Caco-2 (cell line): ENCODE measurements at places on chromosomes 11 and 22. TPM values are rescaled to one million over a fixed set of nuclear protein-coding genes. Genes with fewer than 3 reads are reported as not detected.

FAM180B gene
- total RNA-seq: not detected in 2 replicates

DNA sequence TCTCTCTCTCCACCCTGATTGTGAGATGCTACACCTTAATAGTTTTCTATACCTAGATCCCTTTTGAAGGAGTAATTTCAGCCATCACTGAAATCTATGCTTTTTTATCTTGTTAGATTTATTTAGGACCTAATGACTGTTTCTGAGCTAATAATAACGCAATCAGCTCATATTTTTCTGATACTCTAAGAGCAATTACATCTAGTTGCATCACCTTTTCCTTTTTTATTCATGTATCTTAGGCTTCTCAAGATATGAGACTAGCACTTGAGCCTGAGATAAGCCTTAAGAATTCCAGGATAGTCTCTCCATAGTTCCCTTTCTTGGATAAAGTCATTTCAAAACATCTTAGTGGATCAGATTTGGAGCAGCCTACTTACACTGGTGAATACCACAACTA, 25.1 kb upstream of the CAVIN3 start:
- no peaks in the 10 kb centered on the region for H3K36me3 ChIP-seq
- H3K27me3 ChIP-seq: no peaks in the 10 kb centered on the region
- H3K4me1 ChIP-seq: no peaks in the 10 kb centered on the region
- H3K27ac ChIP-seq: no peak overlapping the region
- H3K4me3 ChIP-seq: no peak overlapping the region

DNA sequence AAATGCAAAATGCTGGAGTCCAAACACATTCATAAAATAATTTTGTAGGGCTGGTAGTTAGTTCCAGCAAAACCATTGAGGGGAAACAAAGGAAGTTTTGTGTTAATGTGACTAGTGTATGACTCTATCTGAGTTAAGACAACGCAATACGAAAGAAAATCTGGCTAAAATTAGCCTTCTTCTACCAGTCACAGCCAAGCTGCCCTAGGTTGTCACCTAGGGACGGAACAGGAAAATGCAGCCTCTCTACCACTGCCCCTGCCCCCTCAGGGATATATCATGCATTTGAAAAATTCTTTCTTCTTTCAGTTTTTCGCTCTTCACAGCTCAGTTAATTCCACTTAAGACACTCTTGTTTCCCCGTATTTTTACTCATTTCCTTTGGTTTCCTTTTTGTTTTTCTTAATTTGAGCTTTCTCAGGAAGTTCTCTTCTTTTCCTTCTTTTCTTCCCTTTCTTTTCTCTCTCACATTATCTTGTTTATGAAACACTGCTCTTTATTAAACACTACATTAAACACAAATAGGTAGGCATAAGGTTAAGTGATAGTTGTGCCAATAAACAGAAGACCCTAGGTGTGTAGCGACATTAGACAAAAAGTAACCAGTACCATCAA, 30.6 kb downstream of the KIRREL3 start:
- 0 out of 2 replicates have a peak, but pooled peaks cover 2% of the 10 kb centered on the region for H3K27me3 ChIP-seq
- no peak overlapping the region for H3K27ac ChIP-seq
- H3K4me1 ChIP-seq: no peaks in the 10 kb centered on the region
- DNase-seq: peak; percentile 28
- no peak overlapping the region for H3K4me3 ChIP-seq

SEZ6L gene
- total RNA-seq: not detected in 2 replicates

- H3K27ac ChIP-seq: no peak overlapping the region
- no peaks in the 10 kb centered on the region for H3K27me3 ChIP-seq
- no peak for DNase-seq
- H3K4me1 ChIP-seq: no peaks in the 10 kb centered on the region
- no peak overlapping the region for H3K4me3 ChIP-seq
Measured at GRCh38 chr11:4086575-4087353, 7.8 kb upstream of the RRM1 start.
